ENCODE measurements at places on chromosomes 12 and 14. TPM values are rescaled to one million over a fixed set of nuclear protein-coding genes. Genes with fewer than 3 reads are reported as not detected.

Gene CBLN3
- polyA plus RNA-seq = not detected

Gene CCDC197
- polyA plus RNA-seq = not detected

Gene PPM1H
- polyA plus RNA-seq = 2.8 TPM

Gene RNF41
- polyA plus RNA-seq = 45.7 TPM

Gene DNAL1
- 3.4 TPM for polyA plus RNA-seq

Gene TRPV4
- 2.0 TPM for polyA plus RNA-seq

Gene VRTN
- not detected for polyA plus RNA-seq

GRCh38 chr14:67933266-67933665 lies 113.7 kb downstream of the RAD51B start:
- H3K36me3 ChIP-seq = no peaks in the 10 kb centered on the region
- H3K4me1 ChIP-seq = peaks cover 6% of the 10 kb centered on the region
- H3K27me3 ChIP-seq = no peaks in the 10 kb centered on the region
- H3K27ac ChIP-seq = no peak overlapping the region

- no peaks in the 10 kb centered on the region for H3K4me1 ChIP-seq
- DNase-seq = no peak
- no peaks in the 10 kb centered on the region for H3K36me3 ChIP-seq
- no peaks in the 10 kb centered on the region for H3K27me3 ChIP-seq
- no peak overlapping the region for H3K27ac ChIP-seq
- H3K4me3 ChIP-seq = no peak overlapping the region
These were observed 14.4 kb downstream of the PABPN1 start for GRCh38 chr14:23335623-23336022.

- H3K27me3 ChIP-seq = no peaks in the 10 kb centered on the region
- H3K27ac ChIP-seq = no peak overlapping the region
- no peaks in the 10 kb centered on the region for H3K4me1 ChIP-seq
- H3K4me3 ChIP-seq = no peak overlapping the region
- no peak for DNase-seq
These were observed 403.8 kb upstream of the PDE3A start for GRCh38 chr12:19964549-19964948.

DNA sequence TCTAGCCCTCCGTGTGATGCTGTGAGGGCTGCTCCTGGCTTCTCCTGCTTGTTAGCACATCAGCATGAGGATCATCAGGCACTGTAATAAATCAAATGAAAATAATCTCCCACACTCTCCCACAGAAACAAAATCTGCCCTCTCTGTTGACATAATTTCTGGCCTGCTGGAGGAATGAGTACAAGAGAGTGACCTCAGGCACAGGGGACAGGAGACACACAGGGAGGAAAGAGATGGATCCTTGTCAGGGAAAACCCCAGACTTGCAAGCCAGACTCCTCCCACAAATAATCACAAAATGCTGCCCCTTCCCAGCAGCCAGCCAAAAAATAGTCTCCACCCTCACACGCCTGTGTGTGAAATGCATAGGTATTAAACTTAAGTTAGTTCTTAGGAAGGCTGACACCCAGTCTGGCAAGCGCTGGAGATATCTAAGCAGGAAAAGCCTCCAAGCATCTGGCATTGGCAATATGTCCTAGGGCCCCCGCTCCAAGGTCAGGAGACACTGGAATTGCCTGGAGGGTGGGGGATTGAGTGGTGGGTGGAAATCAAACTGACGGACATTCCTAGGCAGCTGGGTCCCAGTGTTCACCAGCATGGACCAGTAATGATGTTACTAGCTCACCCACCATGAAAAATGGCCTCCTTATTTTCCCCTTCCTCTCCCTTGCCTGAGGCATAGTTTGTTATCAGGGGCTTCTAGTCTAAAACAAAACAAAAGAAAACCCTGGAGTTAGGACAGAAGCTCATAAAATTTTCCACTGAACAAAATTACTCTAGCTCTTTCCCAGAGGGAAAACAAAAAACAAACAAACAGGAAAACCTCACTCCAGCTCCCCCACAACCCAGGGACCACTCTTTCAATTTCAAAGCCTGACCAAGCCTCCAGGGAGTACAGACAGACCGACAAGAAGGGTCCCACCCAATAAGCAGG lies 22.0 kb downstream of the SMUG1 start:
- H3K36me3 ChIP-seq = no peaks in the 10 kb centered on the region
- H3K4me3 ChIP-seq = no peak overlapping the region
- no peaks in the 10 kb centered on the region for H3K4me1 ChIP-seq
- H3K27ac ChIP-seq = no peak overlapping the region

GRCh38 chr14:22821193-22822015 lies 6.2 kb upstream of the SLC7A7 start:
- peaks cover 78% of the 10 kb centered on the region for H3K4me1 ChIP-seq
- no peaks in the 10 kb centered on the region for H3K27me3 ChIP-seq
- no peaks in the 10 kb centered on the region for H3K36me3 ChIP-seq
- DNase-seq = no peak
- H3K4me3 ChIP-seq = no peak overlapping the region

- H3K27me3 ChIP-seq = peaks cover 8% of the 10 kb centered on the region
- H3K4me3 ChIP-seq = no peak overlapping the region
- H3K4me1 ChIP-seq = peaks cover 27% of the 10 kb centered on the region
- H3K36me3 ChIP-seq = no peaks in the 10 kb centered on the region
These were observed 11.8 kb downstream of the TMCC3 start for GRCh38 chr12:94638521-94638920.

GRCh38 chr14:30445011-30445793 lies 113.8 kb upstream of the G2E3 start:
- no peaks in the 10 kb centered on the region for H3K36me3 ChIP-seq
- no peak overlapping the region for H3K27ac ChIP-seq
- no peaks in the 10 kb centered on the region for H3K4me1 ChIP-seq
- no peak overlapping the region for H3K4me3 ChIP-seq
- no peak for DNase-seq

GRCh38 chr12:93789767-93790166 lies 112.6 kb downstream of the CRADD start:
- H3K4me3 ChIP-seq = no peak overlapping the region
- no peak overlapping the region for H3K27ac ChIP-seq
- H3K27me3 ChIP-seq = no peaks in the 10 kb centered on the region
- no peaks in the 10 kb centered on the region for H3K36me3 ChIP-seq
- DNase-seq = no peak

- H3K4me3 ChIP-seq = no peak overlapping the region
- DNase-seq = no peak
- H3K4me1 ChIP-seq = no peaks in the 10 kb centered on the region
- no peaks in the 10 kb centered on the region for H3K36me3 ChIP-seq
- H3K27ac ChIP-seq = no peak overlapping the region
These were observed 30.3 kb downstream of the EFCAB11 start for GRCh38 chr14:89924268-89924667.

DNA sequence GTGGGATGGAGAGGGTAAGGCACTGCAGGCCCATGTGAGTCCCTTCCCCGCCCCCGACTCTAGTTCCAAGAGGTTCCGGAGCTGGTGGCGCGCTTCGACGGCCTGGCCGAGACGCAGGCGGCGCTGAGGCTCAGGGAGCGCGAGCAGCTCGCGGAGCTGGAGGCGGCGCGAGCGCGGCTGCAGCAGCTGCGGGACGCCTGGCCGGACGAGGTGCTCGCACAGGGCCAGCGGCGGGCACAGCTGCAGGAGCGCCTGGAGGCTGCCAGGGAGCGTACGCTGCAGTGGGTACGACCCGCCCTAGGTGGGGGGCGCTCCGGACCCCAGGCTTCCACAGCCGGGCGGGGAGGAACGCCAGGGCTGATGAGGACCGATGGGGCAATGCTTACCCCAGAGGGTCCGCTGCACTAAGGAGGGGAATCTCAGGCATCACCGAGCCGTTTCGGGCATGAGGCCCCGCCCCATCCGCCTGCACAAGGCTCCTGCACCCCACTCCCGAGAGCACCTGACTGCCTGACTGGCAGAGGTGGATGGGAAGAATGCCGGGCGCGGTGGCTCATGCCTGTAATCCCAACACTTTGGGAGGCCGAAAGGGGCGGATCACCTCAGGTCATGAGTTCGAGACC lies 4.9 kb downstream of the CFAP73 start:
- H3K4me1 ChIP-seq = peaks cover 34% of the 10 kb centered on the region
- no peak overlapping the region for H3K4me3 ChIP-seq
- H3K27ac ChIP-seq = no peak overlapping the region
- peaks cover 31% of the 10 kb centered on the region for H3K27me3 ChIP-seq
